ENCODE measurements at places on chromosomes 7 and 10. TPM values are rescaled to one million over a fixed set of nuclear protein-coding genes. Genes with fewer than 3 reads are reported as not detected.

Gene EFCAB10
- total RNA-seq: not detected

Gene ATG9B
- total RNA-seq: 8.6 TPM

Gene SPAM1
- not detected for total RNA-seq

Gene CCDC146
- total RNA-seq: 5.3 TPM

Gene RBP3
- total RNA-seq: not detected

Gene TMEM178B
- total RNA-seq: 1.7 TPM

Gene CDK1
- 125 TPM for total RNA-seq

Gene NDUFA5
- 52.7 TPM for total RNA-seq

Measured in activated CD4-positive, alpha-beta memory T cell treated with anti-CD3 and anti-CD28 coated beads, Interleukin-2, amount 10 ng/mL, durations not matched to agents 7 days and 5 days (primary cell).